ENCODE measurements at places on chromosomes 12 and 14.

DNA sequence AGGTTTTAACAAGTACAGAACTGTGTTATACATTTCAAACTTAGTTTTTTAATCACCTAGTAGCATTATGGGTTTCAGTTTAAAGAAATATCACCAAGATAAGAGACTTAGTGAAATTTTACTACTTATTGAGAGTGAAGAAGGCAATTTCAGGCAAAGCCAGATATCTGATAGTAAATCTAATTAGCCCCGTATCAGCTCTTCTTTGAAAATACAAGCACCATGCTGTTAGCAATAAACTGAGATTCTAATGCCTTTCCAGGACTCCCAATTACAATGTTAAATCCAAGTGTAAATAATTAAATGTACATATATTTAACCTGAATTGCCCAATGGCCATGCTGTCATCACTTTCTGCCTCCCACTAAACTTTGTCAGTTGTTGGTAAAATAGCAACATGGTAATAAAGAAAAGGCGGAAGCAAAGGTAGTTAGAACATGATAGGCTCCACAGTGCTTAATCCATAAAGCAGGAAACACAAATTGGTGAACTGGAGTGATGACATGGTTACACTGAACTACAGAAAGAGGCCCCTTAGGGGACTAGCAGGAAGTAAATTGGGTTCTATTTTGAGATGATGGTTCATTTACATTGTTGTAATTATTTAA, 646.1 kb downstream of the C12orf50 start:
- no peak for DNase-seq

DNA sequence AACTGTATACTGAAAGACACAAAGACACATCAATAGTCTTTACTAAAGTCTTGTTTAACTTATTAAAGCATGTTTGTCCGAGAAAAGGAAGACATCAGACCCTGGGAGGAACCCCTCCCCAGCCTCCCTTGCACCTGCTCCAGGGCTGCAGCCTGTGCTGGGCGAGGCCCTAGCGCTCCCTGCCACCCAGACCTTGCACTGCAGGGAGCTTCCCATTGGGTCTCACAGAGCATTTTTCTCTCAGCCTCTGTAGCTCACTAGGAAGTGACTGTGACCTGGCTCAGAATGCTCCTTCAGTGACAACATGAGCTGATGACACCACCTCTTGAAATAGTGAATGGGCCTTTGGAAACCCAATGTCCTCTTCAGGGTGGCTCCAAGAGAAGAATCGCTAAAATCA, 461.2 kb downstream of the TMEM121 start:
- no peak for DNase-seq

- DNase-seq: no peak
These were observed 150.5 kb upstream of the KRR1 start for GRCh38 chr12:75661908-75662307.

GRCh38 chr12:91951571-91951970, 194.1 kb downstream of the BTG1 start:
- DNase-seq: peak; percentile 88

GRCh38 chr12:108418164-108418890, 79.2 kb upstream of the CMKLR1 start:
- no peak for DNase-seq

GRCh38 chr12:122228092-122228491, 2.2 kb upstream of the DIABLO start:
- DNase-seq: no peak

GRCh38 chr12:116287842-116288301, 10.4 kb upstream of the MED13L start:
- DNase-seq: no peak

- no peak for DNase-seq
These were observed 30.8 kb upstream of the RESF1 start for GRCh38 chr12:31928246-31929026.

GRCh38 chr12:7959701-7960121, 23.7 kb upstream of the SLC2A3 start:
- no peak for DNase-seq

- DNase-seq: peak; percentile 76
These were observed 5.1 kb downstream of the CLMN start for GRCh38 chr14:95314609-95315008.

DNA sequence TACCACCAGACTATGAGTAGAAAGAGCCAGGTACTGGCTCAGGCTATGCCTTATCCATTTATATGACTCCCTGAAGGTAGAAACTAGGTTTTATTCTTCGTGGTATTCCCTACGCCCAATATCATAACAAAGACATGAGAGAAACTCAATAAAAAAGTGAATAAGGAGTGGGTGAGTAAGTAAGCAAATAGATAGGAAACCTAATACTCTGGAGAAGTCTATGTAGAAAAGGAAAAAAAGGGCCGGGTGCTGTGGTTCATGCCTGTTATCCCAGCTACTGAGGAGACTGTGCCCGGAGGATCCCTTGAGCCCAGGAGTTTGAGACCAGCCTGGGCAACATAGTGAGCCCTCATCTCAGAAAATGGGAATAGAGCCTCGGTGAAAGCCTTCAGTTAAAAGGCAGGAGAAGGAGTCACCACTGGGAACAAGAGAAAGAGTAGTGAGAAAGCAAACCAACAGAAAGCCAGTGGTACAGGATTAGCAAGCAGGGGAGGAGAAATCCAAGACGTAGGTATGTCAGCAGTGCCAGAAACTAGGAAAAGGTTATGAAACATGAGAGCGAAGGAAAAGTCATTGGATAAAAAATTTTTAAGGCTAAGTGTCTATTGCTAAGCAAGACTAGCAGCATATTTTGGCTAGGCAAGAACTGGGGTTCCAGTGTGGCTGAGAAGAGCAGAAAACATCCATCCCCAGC, 6.0 kb upstream of the OR6J1 start:
- DNase-seq: no peak

- no peak for DNase-seq
These were observed 169.4 kb upstream of the CNTN1 start for GRCh38 chr12:40522837-40523236.

DNA sequence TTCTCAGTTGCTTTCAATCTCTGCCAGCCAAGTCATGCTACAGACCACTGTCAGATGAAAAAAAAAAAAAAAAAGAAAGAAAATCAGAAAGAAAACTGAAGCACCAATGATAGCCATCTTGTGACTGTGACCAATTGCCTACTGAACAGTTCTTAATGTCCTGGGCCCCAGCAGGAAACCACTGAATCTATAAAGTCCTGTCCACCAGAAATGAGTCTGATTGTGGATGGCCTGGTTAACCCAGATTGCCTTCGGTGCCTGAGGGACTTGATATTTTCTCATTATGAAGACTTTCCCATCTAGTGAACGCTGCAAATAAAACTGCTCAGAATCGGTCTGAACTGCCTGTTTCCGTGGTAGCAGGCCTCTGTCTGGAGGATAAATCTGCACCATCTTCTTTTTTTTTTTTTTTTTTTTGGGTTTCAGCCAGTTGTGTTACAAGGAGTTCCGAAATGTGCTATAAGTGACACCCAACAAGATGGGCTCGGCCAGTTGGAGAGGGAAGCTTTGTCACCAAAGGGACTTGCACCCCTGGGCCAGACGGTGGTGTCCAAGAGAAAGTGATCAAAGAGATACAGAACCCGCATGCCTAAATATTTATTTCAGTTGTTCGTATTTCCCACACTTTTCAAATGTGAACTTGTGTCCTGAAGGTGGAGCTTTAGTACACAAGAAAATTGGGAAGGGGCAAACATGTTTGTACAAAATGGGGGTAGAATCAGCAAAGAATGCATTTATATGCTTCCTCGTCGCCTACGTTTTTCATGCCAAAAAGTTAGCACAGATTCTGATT, 3.0 kb upstream of the PLXNC1 start:
- no peak for DNase-seq

DNA sequence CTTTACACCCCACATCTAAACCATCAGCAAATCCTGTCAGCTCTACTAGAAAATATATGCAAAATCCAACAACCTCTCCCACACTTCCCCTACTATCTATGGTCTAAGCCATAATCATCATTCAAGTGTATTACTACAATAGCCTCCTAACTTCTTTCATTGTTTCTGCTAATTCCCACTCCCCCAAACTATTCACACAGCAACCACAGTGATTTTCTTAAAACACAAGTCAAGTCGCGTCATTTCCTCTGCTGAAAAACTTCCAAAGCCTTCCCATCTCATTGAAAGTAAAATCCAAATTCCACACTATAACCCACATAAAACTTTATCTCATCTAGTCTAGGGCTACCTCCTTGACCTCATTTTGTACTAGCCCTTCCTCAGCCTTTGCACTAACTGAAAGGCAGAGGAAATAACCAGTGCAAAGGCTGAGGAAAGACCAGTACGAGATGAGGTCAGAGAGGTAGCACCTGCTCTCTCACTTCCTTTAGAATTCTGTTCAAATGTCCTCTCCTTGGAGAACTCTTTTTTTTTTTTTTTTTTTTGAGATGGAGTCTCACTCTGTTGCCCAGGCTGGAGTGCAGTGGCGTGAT, 65.5 kb upstream of the MDM1 start:
- DNase-seq: no peak

GRCh38 chr14:77043177-77043983, 14.9 kb upstream of the IRF2BPL start:
- DNase-seq: peak; percentile 71

- no peak for DNase-seq
These were observed 63.0 kb upstream of the CLMN start for GRCh38 chr14:95382747-95383146.

DNA sequence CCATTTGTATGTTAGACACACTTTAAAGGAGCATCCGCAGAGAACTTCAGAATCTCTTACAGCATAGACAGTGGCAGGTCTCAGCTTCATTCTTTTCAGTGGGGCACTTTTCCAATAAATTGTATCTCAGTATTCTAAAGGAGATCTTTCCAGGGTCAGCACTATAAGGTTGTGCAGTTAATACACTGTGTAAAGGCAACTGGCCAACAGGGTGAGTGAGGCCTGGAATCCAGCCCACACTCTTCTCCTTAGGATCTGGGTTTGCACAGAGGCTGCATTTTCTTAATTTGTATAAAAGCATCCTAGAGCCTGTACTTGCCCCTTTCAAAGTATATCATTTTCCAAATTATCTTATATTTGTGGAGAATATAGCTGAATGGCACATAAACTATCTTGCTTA, 94.2 kb downstream of the MYF5 start:
- no peak for DNase-seq

GRCh38 chr12:115149685-115150378, 465.9 kb upstream of the TBX3 start:
- peak; percentile 56 for DNase-seq
